ENCODE measurements at places on chromosomes 5 and 9.
A peak's percentile ranks its signal among the peaks of the same experiment; 100 is the strongest.

GRCh38 chr9:81636255-81636599 is 53.1 kb downstream of the TLE1 start:
- no peak for DNase-seq

- DNase-seq, result no peak
These were observed 17.2 kb downstream of the TJP2 start for GRCh38 chr9:69191231-69191630.

GRCh38 chr5:75072061-75072460 is 19.7 kb upstream of the GCNT4 start:
- no peak for DNase-seq

DNA sequence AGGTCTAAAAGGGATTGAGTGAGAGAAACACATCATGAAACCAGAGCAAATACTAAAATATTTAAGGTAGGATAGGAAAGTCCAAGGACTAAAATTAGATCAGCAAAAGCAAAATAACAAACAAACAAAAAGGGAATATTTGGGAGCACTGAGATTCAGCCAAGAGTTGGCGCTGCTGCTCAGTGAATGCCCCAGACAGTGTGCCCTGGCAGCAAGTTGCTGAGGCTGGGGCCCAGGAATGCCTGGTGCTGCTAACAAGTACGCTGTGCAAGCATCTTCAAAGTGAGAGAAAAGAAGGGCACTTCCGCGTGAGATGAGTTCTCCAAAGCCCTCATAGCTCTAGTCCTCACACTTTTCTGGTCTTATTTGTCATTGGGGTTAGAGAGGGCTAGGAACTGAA is 603.3 kb downstream of the EFNA5 start:
- DNase-seq, result no peak

DNA sequence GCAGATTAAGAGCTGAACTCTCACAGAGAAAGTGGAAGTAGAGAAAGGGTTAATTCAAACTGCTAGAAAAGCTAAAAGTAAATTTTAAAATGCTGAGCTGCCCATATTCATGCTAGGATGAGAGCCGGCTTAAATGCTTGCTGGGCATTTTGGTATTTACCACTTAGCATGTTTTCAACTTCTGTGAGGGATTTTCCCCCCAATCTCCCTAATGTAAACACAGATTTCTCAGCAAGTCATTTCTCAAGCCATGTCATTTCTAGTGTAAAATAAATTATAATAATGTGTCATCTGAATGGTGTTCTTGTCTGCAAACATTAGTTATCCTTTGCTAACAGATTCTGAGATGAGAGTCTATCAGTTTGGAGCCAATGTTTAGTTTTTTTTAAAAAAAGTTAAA is 22.3 kb downstream of the RPS23 start:
- DNase-seq, result peak; percentile 32

DNA sequence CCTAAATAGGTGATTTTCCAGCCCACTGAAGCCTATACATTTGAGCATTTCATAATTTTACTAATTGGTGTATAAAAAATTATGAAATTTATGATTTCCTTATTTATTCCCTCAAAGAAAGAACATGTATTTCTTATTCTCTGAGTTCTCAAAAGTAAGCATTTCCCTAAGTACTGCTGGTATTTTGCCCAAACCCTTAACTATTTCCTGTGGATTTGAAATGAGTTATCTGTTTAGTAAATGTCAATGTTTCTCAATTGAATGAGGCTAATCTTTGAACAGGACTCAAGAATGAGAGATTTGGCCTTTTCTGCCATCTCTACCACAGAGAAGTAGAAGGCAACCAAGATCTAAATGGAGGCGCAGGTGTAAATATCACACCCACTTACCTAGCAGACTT is 751.7 kb downstream of the TLE1 start:
- DNase-seq, result no peak

- no peak for DNase-seq
These were observed 235.6 kb upstream of the RPS23 start for GRCh38 chr5:82513738-82514137.

DNA sequence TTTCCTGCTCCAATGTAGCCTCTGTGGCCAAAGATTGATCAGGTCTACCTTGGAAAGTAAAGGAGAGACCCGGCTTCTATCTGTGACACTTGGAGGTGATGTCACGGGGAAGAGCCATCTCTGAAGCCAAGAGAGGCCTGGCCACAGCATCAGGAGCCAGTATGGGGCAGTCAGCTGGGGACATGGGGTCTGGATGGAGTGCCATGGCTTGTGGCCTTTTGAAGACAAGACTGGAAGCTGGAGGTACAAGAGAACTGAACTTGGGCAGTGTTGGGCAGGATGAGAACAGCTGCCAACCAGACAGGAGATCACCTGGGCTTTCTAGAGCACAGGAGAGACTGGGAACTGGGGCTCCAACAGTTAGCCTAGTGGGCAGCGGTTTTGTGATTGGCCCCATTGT is 190.7 kb downstream of the TENT4A start:
- no peak for DNase-seq

DNA sequence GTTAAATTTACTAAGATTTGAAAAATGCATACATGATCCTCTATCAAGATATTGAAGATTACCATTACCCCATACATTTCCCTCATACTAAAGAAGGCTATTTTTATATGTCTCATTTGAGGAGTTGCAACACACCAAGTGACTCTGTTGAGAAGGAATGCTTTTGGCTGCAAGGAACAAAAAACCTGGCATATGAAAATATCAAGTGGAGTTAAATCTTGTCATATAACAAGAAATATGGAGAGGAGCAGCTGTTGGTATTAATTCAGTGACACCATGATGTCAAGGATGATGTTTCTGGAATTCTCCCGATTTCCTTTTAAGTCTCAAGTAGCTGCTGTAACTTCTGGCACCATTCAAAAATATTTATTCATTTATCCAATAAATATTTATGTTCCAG is 193.8 kb downstream of the CSNK1G3 start:
- peak; percentile 60 for DNase-seq

DNA sequence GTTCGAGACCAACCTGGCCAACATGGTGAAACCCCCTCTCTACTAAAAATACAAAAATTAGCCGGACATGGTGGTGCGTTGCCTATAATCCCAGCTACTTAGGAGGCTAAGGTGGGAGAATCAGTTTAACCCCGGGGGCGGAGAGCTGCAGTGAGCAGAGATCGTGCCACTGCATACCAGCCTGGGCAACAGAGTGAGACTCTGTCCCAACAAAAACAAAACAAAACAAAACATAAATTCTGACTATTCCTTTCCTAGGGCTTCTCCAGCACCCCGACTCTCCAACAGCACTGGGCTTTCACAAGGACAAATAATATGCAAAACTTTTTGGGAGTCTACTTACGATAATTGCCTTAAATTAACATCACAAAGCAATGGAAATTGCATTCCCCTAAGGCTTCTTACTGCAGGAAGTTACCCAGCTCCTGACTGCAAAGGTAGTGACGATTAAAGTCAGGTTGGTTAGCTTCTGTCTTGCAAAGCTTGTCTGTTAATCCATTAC is 15.9 kb upstream of the CDKN2AIPNL start:
- no peak for DNase-seq

GRCh38 chr9:128906741-128907140 is 14.0 kb upstream of the PHYHD1 start:
- DNase-seq, result no peak

GRCh38 chr9:79562749-79563386 is 8.9 kb upstream of the TLE4 start:
- DNase-seq, result no peak

- no peak for DNase-seq
These were observed 115.5 kb upstream of the ACTBL2 start for GRCh38 chr5:57598097-57598496.

DNA sequence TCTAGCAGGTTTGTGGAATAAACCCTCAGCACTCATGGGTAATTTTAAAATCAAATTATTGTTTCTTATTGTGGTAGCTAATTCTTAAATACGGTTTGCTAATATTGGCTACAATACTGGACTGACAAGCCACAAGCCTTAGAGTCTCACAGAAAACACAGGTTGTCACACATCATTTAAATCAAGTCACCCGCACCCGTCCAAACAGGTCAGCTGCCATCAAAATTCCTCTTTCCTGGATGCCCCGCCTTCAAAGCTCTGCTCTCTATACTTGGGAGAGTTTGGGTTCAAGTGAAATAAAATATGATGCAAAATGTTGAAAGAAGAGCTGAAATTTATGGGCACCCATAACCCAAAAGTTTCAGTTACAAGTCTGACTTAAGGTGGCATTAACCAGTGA is 12.3 kb upstream of the SUSD1 start:
- no peak for DNase-seq

DNA sequence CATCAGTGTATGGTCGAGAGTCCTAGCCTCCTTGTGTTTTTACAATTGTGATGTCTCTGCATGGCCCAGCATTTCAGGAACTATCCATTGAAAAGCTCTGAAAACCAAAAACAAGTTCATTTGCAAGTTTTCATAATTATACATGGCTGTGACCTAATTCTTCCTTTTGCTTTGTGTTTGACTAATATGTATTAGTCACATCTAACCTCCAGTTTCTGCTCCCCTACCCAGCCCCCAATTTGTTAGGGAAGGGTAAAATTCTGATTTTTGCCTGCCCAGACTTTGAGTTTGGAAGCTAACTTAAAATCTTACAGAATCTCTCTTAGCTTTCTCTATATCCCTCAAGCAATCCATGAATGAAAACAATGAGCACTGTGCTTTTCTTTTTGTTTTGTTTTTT is 128.2 kb upstream of the SEMA6A start:
- DNase-seq, result no peak

DNA sequence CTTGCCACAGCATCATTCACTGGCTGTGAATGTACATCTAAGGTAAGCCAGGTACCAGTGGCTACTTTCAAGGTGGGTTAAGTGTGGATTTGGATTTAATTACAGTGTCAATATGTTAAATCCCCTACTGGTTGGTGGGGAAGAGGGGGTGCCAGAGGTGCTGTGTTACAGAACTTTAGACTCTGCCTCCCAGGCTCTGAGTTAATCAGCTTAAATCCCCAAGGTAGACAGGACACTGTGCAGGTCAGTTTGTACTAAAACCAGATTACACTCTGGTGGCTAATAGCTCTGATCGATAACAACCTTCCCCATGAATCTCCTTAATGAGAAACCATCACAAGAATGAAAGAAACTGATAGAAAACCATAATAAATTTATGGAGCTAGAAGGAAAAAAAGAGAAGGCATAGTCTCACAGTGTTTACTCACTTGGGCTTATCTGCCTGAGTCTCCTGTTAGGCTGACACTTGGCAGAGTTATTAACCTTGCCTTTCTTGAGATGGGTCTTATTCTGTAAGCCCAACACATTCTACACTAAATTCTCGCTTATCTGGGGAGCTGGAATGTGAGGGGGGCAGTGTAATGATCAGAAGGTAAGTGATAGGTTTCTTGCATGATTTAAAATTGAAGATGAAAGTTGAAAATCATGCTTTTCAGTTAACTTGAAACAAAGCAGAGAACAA is 106.8 kb downstream of the LMNB1 start:
- DNase-seq, result no peak

DNA sequence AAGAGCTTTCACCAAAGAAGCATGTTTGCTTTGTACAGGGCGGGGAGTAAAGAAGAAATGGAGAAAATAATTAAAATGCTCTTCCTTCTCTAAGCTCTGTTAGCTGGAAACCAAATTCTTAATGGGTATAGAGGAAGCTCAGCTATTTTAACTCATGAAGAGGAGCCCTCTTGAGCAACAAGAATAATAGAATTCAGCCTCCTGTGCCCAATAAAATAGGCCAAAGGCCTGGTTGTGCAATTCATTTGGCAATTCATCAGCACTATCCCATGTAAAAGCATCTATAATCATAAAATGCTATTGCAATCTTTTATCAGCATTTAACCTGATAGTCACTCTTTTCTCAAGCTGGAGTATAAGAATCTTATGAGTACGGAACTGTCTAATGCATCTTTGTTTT is 133.6 kb upstream of the CDH6 start:
- peak; percentile 2 for DNase-seq

- peak; percentile 57 for DNase-seq
These were observed 36.2 kb upstream of the OR2S2 start for GRCh38 chr9:35993976-35994720.

GRCh38 chr9:1869843-1870242 is 145.3 kb upstream of the SMARCA2 start:
- DNase-seq, result no peak
